ENCODE measurements at places on chromosomes 7 and 10.

- DNase-seq = no peak
Measured at GRCh38 chr7:96085953-96086352, 235.9 kb downstream of the SLC25A13 start.

GRCh38 chr7:99693427-99694200 lies 13.8 kb upstream of the CYP3A5 start:
- no peak for DNase-seq

DNA sequence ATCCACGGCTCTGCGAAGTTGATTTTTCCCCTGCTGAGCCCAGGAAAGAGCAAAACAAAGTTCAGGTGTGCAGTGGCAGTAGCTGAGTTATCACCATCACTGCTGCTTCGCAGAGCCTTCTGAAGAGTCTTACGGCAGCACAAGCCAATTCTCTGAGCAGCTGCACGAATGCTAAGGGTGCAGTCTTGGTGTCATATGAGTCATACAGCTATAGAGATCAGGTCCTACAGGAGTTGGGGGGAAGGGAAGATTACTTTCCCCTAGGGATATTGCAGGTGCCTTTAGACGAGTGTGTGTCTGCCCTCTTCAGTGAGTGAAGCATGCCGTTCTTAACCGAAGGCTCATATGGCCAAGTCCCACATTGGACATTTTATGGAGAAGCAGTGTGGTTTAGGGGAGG lies 227.8 kb downstream of the CELF2 start:
- DNase-seq = no peak

- no peak for DNase-seq
Measured at GRCh38 chr7:150955519-150956394, 22.4 kb downstream of the KCNH2 start.

DNA sequence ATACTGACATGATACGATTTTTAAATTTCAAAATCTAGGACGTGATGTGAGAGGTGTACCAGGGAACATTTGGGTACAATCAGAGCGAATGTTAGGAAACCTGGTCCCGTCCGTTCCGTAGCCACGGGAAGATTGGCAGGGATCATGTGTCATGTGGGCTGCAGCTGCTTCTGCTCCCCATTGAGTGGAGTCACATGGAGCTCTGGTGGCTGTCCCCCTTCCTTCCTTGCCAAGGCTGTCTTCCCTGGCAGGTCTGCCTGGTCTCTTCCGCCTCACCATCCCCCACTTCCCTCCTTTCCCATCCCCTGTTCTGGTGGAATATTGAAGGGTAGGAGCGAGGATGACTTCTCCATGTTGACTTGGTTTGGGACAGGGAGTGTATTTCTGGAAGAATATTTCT lies 33.8 kb upstream of the FAM180A start:
- no peak for DNase-seq

DNA sequence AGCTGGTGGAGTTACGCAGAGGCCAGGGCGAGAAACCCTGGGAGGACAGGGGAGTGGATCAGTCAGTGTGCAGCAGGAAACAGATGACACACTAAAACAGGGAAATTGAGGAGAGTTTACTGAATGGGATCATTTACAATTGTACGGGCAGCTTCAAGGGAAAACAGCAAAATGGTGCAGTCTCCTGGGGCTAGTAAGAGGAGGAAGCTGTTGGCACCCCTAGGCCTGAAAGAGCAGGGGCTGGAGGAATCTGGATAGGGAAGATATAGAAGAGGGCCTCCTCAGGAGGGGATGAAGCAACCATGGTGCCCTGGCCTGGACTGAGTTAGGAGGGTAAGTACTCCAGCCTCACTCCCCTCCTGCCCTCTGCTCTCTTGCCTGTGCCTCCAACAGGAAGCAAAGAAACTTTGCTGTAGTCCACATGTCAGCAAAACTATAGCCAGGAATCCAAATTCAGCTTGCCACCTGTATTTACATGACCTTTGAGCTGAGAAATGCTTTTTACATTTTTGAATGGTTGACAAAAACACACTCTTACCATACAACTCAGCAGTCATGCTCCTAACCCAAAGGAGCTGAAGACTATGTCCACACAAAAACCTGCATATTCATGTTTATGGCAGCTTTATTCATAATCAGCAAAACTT lies 52.3 kb upstream of the OPN4 start:
- DNase-seq = no peak

GRCh38 chr10:91201213-91201996 lies 19.1 kb upstream of the PCGF5 start:
- DNase-seq = peak; percentile 29

GRCh38 chr7:1301054-1301881 lies 68.6 kb downstream of the UNCX start:
- DNase-seq = no peak

DNA sequence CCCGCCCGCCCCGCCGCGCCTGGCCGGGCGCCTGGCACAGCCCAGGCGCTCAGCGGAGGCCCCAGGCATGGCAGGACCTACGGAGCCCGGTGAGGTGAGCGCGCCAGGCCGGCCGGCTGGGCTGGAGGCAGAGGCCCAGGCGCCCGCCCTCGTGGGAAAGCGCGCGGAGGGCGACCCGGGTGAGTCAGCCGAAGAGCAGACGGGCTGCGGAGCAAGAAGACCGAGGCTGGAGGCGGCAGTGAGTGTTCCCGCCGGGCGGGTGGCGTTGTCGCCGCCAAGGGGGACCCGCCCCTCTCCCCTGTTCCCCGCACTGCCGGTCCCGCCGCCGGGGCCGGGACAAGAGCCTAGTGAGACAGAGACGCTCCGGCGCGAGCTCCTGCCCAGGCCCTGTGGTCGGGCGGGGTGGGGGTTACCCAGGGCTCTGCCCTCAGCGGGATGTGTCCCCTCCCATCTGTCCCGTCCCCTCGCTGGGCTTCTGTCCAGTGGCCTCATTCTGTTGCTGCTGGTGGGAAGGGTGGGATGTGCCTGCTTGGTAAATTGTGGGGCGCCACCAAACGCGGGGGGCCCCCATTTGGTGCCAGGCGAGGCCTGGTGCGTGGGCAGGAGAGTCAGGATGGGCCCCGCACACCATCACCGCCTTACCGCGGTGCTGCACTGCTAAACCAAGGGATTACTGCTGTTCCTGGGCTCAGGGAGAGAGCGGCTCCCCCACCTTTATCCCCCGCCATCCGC lies 17.0 kb upstream of the NODAL start:
- peak; percentile 84 for DNase-seq

DNA sequence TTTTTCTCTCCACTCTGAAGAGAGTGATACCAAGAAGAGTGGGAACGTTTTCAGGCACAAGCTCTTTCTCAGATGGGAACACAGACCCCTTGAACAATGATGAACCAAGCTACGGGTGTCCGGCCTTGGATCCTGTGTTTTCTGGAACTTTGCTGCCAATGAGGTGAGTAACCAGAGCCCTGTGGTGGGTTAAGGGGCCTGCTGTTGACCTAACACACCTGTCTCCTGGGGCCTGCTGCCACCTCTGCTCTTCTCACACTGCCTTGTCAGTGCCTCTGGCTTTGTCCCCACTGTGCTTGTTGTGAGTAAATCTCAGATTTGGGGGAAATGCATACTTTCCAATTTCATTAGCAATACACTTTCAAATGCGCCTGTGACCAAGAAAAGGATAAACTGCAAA lies 1.4 kb upstream of the PKD1L1 start:
- no peak for DNase-seq

DNA sequence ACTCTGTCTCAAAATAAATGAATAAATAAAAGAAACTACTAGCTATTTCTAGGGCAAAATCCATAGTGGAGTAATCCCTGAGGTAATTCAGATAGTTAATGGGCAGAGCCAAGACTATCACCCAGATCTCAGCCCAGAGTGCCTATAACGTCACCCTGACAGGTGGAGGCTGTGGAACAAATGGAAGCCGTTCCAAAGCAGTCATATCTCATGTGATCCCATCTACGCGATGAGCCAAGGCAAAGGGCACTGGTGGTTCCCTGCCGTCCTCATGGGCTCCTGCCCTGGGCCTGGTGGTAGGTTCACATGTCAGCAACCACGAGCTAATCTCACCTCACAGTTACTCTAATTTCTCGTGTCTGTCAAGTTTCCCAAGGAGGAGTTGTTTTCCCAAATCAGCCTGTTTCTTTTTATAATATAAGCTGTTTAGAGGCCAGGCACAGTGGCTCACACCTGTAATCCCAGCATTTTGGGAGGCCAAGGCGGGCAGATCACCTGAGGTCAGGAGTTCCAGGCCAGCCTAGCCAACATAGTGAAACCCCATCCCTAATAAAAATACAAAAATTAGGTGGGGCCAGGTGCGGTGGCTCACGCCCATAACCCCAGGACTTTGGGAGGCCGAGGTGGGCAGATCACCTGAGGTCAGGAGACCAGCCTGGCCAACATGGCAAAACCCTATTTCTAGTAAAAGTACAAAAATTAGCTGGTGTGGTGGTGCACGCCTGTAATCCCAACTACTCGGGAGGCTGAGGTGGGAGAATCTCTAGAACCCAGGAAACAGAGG lies 22.5 kb upstream of the ASCC1 start:
- no peak for DNase-seq

GRCh38 chr10:78292250-78292981 lies 258.8 kb downstream of the RPS24 start:
- DNase-seq = no peak

- no peak for DNase-seq
Measured at GRCh38 chr7:98968621-98969020, 90.3 kb downstream of the TRRAP start.

- DNase-seq = peak; percentile 55
Measured at GRCh38 chr7:17380736-17381662, 82.5 kb downstream of the AHR start.

DNA sequence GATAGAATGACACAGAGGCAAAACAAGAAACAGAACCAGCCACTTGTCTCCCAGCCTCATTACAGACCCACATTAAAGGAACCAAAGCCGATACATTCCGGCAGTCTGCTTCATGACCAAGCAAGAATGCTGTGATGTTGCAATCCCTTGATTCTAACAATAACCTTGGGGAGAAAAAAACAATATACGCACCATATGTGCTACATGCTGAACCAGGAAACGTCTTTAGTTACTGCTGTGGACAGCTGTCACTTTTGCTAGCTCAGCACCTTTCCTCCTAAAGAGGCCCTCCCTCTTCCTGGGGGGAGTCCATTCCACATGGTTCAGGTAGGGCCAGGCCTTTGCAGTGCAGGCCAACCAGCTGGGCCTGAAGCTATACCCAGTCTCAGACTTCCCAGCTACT lies 79.1 kb downstream of the PRTFDC1 start:
- peak; percentile 94 for DNase-seq

All from fibroblast of skin of back (primary cell).